ENCODE measurements at places on chromosomes 2 and 18.

GRCh38 chr18:62186774-62187542, at the start of the genes PIGN and RELCH:
Gene PIGN, minus strand, starts transcription at chr18:62187056. Its CDS starts 25,703 bp downstream, at chr18:62161353.
Gene RELCH, plus strand, starts transcription at chr18:62187255. Its CDS starts 251 bp downstream, at chr18:62187506.
- peak; percentile 81 for DNase-seq

DNA sequence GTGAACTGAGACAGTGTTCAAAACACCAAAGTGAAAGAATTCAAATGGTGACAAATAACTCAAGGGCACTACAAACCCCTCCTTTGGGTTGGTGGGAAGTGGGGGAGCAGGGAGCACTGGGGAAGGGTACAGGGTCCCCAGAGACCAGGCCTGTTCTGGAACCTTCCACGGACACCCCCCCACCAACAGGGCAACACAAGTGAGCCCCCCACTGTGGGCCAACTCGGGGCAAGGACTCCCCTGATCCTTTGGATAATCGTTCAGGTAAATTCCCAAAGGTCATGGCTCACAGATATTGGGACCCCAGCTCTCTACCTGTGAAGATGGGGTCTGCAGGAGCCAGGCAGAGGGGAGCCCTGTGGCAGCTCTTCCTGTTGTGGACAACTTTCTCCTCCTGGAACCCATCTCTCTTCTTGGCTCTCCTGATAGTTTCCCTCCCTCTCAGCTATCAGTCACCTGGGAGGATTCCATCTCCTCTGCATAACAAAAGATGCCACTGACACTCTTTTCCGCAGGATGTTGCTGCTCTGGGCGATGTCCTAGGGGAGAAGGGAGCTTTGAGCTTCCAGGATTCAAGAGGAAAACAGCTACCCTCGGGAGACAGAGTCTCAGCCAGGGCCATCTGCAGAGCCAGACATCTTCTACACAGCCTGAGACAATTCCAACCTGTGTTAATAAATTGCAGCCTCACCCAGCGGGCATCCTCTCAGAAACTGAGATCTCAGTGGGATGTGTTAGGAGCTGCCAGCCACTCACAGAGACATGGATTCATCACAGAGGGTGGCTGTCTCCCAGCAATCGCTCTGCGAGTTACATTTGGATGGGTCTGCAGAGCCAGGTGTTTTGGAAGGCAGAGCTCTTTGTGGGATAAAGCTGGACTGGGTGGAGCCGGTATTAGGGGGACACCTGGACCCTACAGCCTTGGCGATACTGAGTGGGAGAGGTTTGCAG, 35.4 kb downstream of the MBP start:
- no peak for DNase-seq

DNA sequence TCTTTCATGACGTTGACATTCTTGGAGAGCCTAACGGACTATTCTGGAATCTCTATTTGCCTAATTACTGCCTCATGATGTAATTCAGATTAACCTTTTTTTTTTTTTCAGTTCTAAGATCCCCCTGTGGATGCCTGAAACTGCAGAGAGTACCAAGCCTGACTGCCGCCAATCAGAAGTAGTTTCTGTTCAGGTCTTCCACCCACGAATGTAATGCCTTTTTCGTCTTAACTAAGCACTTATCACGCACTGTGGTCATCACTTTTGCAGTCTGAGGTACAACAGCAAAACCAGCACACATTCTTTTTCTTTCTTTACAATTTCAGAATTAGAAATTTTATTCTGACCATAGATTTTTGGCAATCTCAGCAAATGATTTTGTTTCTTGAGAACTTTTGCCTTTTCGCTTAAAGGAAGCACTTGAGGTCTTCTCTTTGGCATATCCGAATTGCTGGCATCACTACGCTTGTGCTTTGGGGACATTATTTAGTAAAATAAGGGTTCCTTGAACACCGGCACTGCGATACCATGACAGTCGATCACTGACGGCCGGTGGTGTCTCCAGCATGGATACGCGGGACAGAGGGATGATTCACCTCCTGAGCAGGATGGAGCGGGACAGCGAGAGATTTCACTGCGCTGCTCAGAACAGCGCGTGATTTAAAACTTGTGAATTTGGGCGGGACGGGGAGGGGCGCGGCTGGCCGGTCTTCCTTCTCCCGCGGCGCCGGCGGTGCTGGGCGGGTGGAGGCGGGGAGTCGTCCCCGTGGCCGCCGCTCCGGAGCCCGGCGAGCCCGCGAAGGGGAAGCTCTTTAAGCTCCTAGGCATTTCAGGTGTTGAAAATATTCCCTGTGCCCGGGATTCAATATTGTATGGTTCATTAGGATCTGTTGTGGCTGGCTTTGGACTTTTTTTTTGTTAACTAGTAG, 32.0 kb upstream of the GPR55 start:
- DNase-seq, result no peak

- DNase-seq, result no peak
Measured at GRCh38 chr2:241560162-241560882, 1.8 kb downstream of the BOK start.

GRCh38 chr2:226399006-226399405, 400.6 kb downstream of the IRS1 start:
- DNase-seq, result no peak

GRCh38 chr18:48313792-48314191, 95.4 kb downstream of the ZBTB7C start:
- no peak for DNase-seq

GRCh38 chr2:119028327-119029174, 86.6 kb downstream of the MARCO start:
- DNase-seq, result no peak

GRCh38 chr2:190280565-190281350, 38.9 kb downstream of the HIBCH start:
- no peak for DNase-seq

- DNase-seq, result no peak
Measured at GRCh38 chr2:222959358-222959757, 92.6 kb upstream of the KCNE4 start.

All from GM19239 (cell line).